GM23338 (cell line): ENCODE measurements at places on chromosomes 7 and 10.

GRCh38 chr10:71419750-71420149 is 23.0 kb downstream of the CDH23 start:
- no peak for DNase-seq

DNA sequence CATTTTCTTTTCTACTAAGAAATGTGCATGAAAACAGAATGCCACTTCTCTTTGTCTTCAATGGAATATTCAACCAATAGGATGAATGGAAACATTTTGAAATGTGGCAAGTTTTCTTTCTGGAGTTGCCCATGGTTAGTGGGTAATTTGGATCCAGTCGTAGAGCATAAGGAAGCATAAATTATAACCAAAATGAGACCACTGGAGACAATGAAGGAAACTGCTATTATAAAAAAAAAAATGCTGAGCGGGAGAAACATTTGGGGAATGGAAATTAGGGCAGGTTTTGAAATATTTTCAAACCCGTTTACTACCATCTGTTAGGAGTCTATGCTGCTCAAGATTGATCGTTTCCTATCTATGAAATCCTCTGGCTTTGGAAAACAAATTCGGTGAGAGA is 182.9 kb upstream of the PRKCQ start:
- DNase-seq, result no peak

GRCh38 chr7:95660023-95660434 is 63.7 kb upstream of the PDK4 start:
- no peak for DNase-seq

- no peak for DNase-seq
Measured at GRCh38 chr10:31437959-31438358, 118.9 kb downstream of the ZEB1 start.

- DNase-seq, result no peak
Measured at GRCh38 chr7:90222811-90223725, 11.5 kb downstream of the STEAP2 start.

- DNase-seq, result peak; percentile 89
Measured at GRCh38 chr7:155412416-155413253, 45.3 kb upstream of the EN2 start.

DNA sequence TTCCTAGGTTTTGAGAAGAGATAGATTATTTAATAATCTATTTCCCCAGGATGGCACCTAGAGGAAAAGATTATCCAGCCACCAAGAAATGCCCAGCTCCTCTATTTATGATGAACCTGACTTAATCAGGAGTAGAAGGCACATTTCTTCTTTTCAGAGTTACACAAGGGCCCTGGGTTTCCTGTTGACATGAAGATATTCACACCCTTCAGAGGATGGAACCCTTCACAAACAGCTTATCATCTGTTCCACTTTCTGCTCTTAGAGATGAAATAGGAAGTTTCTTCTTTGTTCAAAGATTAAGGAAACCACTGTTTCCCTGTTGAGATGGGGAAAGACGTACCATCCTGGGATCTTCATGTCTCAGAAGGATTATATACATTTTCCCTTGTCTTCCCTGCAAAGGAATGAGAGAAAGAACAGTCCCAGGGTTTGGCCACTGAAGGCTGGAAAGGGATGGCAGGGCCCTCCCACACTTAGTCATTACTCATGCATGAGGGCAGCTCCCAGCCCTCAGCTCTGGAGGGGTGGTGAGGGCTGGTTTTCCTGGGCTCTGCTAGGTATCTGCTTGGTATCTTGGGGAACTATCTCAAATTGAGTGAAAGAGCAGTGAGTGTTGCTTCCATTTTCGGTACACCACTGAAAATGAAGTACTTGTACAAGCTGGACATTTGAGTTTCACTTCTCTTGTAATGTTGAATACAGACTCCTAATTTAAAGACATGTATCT is 64.0 kb downstream of the MTPAP start:
- DNase-seq, result no peak

DNA sequence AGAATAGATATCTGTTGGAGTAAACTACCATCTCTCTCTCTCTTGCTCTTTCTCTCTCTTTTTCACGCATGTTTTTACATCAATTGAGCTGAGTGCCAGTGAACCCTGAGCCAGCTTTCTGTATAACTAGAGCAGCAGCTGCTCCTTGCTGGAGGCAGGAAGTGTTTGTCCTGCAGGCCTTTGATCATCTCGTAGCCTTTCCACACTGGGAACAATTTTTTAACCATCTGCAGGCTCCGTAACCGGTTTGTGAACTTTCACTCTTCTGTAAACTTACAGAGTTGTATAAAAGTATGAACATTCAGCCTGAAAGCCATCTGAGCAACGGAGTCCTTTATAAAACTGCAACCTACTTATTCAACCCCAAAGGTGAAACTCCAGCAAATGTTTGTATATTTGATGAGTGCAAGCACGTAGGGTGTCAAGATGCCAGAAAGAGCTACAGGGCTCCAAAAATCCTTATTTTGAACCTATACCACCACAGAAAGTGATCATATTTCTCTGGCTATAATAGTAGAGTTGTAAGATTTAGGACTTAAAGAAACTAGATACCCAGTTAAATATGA is 162.8 kb upstream of the NFE2L3 start:
- no peak for DNase-seq

GRCh38 chr7:73612598-73613269 is 11.6 kb downstream of the MLXIPL start:
- DNase-seq, result peak; percentile 57

GRCh38 chr10:106043863-106044262 is 1120.6 kb downstream of the SORCS1 start:
- no peak for DNase-seq

GRCh38 chr10:31816318-31816717 is 112.3 kb downstream of the ARHGAP12 start:
- no peak for DNase-seq

DNA sequence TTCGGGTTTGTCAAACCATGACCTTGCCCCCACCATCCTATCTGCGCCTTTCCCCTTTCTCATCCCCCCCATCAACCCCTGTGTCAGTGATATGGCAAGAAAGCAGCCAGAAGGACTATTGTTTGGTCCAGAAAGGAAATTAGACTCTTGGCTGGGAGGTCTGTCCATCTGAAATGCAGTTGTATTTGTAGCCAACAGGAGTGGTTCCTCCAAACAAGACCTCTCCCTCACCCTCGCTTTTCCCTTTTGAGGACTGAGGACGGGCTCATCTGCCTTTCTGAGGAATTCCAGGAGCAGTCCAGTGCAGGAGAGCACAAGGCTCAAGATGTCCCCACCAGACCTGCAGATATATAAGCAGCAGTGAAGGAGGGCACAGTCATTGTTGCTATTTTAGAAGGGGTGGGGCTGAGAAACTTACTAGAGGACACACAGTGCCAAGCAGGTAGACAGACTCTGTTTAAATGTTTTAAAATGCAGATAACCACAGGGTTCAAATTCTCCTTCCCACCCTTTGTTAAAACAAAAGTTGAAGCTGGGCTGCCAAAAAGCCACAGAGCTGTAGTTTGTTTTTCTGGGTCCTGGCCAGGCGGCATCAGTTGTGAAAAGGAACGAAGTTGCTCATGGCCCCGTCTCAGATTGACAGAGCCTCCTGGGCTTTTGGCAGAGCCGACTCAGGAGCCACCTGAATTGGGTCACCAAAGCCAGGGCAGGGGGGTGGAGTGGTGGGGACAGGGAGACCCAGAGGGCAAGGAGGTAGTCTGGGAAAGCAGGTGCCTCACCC is 37.3 kb downstream of the CYP17A1 start:
- no peak for DNase-seq

- no peak for DNase-seq
Measured at GRCh38 chr10:78953113-78953798, 115.5 kb upstream of the ZMIZ1 start.

DNA sequence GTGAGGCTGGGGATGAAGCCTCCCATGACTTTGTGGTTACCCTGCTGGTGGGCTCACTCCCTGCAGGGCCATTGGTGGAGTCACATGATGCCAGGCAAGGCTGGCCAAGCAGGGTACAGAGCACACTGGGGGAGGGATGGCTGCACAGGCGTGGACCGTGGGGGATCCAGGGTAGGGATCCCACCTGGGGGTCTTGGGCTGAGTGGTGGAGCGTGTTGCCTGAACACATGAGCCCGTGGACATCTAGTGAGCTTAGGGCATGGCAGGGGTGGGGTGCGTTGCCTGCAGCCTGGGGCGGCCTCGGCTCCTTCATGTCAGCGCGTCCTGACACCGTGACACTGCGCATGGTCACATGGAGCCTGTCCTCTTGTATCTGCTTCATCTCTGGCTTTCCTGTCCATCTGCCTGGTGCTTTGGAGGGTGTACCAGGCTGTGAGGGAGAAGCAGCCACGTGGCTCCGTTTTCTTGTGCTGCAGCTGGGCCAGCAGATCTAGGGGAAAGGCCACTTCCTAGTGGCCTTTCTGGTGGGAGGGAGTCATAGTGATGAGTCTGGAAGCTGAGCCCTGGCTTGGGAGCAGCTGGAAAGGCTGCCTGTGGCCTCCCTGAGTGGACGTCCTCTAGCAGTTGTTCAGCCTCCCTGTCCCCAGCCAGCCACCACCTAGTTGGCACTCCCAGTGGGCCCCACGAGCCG is 96.2 kb downstream of the LHPP start:
- DNase-seq, result no peak

GRCh38 chr7:146112755-146113154 is 3.8 kb upstream of the CNTNAP2 start:
- DNase-seq, result no peak

GRCh38 chr7:18693406-18693805 is 197.9 kb downstream of the HDAC9 start:
- peak; percentile 68 for DNase-seq

DNA sequence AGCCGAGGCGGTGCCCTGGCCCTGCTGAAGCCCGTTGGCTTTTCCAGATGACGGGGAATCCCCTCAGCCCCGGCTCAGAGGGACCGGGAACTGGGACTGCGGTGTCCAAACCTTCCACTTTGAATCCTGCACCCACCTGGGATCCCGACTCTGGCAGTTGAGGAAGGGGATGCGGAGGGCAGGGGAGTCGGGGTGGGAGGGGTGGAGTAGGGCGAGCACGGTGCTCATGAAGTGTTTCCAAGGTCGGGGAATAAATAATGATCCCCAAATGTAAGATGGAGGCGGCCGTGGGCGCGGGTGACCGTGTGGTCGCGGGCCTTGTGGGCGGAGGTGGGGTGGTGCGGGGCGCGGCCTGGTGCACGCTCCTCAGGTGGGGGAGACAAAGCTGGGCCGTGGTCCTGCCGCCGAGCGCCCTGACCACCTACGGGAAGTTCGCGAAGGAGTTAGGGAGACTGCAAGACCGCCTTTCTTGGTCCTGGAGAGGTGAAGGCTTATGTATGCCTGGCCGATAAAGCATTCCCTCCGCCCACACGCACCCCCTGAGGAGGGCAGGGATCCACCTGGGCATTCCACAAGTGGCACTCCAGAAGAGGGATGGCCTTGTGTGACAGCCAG is 1.4 kb downstream of the MTURN start:
- DNase-seq, result peak; percentile 54

GRCh38 chr7:158473221-158473620 is 114.4 kb downstream of the PTPRN2 start:
- peak; percentile 68 for DNase-seq
